Mammary epithelial cell (primary cell): ENCODE measurements at places on chromosomes 1 and 21. TPM values are rescaled to one million over a fixed set of nuclear protein-coding genes. Genes with fewer than 3 reads are reported as not detected.

RPE65 gene
- not detected in 2 replicates for total RNA-seq

RLF gene
- total RNA-seq: 23.8 TPM

FBLIM1 gene
- 351 TPM for total RNA-seq

WDR64 gene
- total RNA-seq: not detected in 2 replicates

OR2T11 gene
- total RNA-seq: not detected in 2 replicates

TMPRSS15 gene
- total RNA-seq: not detected

KRTAP20-3 gene
- not detected for total RNA-seq

CHTOP gene
- 36.0 TPM for total RNA-seq

FAM78B gene
- total RNA-seq: 0.40 and 0.59 TPM in 2 replicates

CLEC20A gene
- total RNA-seq: not detected

RIMKLA gene
- not detected for total RNA-seq

SERPINC1 gene
- total RNA-seq: 0.17 TPM

TMOD4 gene
- not detected in 2 replicates for total RNA-seq

COL6A1 gene
- 7.1 and 9.1 TPM in 2 replicates for total RNA-seq

ARID4B gene
- 20.5 TPM for total RNA-seq

F5 gene
- not detected for total RNA-seq
